Fibroblast of skin of right quadriceps (primary cell): ENCODE measurements at places on chromosomes 2 and 18.

DNA sequence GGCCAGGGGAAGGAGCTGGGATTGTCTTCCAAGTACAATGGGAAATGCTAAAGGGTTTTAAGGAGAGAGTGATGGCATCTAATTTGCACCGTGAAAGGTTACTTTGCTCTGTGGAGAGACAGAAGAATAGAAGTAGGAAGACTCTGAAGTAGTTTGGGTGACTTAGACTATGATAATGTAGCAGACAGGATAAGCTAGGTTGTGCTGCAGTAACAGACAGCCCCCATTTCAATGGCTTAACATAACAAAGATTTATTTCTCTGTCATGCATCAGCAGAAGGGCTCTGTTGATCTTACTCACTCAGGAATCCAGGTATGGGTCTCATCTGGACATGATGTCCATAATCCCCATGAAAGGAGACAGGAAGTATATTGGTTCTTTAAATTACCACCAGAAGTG lies 26.4 kb downstream of the GNLY start:
- DNase-seq = no peak

DNA sequence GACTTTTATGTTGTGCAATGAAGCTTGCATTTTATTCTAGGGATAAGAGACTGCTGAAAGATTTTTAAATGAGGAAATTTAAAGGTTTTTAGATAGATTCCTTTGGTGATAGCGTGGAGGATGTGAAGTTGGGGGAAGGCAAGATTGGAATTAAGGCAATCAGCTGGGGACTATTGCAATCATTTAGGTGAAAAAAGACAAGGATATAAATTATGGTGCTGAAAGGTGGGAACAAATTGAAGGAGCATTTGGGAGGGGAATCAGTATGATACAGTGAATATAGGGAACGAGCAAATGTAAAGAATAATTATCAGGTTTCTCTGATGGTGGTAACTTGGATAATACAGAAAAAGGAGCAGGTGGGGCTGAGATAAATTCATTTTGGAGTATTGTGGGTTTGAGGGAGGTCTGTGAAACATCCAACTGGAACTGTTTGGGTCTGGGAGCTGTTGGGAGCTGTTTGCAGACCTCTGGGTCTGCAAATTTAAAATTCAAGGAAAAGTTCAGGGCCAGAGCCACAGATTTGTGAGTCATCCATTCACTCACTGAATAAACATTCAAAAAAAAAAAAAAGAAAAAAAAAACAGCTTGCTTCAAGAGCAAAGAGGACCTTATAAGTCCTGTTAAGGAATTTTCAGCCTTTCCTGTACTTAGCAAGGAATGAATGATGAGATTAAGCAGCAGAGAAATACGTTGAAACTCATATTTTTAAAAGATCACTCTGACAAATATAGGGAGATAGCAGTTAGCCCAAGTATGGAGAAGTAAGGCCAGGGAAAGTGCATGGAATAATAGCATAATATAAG lies 257.5 kb upstream of the FN1 start:
- peak; percentile 95 for DNase-seq

GRCh38 chr2:47867205-47867604 lies 39.1 kb downstream of the FBXO11 start:
- peak; percentile 66 for DNase-seq

DNA sequence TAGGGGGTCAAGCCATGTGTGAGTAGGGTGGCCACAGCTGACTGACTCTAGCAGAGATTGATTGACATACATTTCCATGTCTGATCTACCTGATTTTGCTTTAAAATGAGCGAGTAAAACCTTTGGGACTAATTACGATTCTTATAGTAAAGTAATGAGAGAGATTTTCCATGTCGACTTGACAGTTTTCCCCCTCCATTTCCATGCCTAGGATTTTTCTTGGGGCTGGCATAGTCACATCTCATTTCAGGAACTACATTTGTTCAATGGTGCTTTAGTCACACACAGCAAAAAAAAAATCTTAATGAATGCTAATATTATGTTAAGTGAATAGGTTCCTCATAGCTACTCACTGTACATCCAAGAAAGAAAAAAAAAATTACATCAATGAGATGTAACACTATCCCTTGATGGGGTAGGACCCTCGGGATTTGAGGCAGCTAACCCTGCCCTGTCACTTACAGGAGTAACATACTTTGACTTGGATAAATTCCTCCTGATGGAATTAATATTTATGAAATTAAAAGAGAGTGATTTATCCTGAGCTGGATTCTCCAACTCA lies 690.9 kb downstream of the TDRD15 start:
- no peak for DNase-seq
